ENCODE measurements at places on chromosomes 2 and 18.

DNA sequence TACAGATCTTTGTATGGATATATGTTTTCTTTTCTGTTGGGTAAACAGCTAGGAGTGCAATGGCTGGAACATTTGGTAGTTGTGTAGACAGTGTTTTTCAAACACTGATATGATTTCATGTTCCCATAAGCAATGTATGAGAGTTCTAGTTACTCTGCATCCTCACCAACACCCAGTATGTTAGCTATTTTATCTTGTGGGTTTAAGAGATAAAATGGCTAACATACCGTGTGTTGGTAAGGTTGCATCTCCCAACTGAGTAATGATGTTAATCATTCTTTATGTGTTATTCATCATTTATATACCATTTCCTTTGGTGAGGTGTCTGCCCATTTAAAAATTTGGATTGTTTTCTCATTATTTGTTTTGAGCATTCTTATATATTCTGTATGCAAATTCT, 65.7 kb downstream of the LYPD6B start:
- no peak for DNase-seq

GRCh38 chr18:46069524-46069923, 2.5 kb downstream of the PSTPIP2 start:
- no peak for DNase-seq

DNA sequence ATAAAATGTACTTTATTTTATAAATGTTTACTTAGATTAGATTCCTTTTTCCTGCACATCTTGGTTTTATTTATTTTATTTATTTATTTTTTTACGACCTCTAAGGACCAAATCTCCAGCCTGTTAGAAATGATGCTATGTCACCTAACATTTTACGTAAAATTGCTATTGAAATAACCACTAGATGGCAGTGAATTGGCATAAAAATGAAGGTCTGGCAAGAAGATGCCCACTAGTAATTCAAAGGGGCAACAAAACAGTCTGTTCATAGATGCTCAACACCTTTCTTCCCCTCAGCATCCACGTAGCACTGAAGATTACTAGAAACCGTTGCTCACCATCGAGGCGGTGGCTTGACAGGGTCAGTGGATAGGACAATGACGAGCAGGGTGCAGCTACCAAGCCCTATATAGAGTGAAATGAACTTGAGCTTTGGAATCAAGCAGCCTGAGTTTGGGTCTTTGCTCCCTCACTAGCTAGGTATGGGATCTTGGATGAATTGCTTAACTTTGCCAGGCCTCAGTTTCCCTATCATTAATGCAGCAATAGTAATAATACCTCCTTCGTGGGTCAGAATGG, 128.7 kb upstream of the L3MBTL4 start:
- no peak for DNase-seq

GRCh38 chr2:145851730-145852129, 1331.8 kb upstream of the ZEB2 start:
- DNase-seq, result no peak

- DNase-seq, result no peak
These were observed 62.6 kb downstream of the MARCO start for GRCh38 chr2:119004602-119005001.

DNA sequence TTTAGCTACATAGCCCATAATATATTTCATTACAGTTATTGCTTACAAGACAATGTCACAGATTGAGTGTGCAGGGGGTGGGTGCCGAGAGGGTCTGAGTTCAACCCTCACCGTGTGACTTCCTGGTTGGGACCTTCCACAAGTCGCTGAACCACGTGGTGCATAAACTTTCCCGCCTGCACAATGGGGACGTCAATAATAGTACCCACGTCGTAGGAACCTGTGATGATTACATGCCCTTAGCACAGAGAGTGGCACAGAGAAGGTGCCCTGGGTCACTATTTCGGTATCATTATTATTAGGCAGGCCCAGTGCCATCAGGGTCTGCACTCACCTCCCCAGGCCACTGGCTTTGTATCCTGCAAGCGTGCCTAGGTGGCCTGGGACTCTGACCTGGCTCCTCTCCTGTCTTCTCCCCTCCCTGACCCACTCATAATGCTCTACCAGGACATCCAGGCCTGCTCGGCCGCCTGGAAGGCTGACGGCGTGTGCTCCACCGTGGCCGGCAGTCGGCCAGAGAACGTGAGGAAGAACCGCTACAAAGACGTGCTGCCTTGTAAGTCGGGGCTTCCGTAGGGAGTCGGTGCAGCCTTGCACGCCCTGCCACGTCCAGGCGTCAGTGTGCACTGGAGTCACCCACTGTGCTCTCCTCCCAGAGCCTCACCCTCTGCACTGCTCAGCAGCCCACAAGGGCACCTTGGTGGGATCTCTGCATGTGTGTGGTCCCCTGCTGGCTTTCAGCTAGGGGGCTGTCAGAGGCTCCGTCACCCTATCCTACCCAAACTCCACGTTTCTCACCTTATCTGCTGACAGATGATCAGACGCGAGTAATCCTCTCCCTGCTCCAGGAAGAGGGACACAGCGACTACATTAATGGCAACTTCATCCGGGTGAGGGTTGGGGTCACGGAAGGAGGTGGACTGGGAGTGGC, 2.8 kb downstream of the PTPN18 start:
- no peak for DNase-seq

DNA sequence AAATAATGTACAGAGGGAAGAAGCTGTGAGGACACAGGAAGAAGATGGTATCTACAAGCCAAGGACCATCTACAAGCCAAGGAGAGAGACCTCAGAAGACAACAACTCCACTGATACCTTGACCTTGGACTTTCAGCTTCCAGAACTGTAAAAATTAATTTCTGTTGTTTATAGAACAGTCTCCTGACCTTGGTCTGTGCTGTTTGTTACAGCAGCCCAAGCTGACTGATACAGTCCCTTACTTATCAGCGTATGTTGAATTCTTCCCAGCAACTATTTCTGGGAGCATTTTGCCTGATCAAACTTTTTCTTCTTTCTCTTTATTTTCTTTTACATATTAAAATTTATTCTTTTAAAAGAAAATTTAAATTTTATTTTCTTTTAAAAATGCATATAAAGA, 47.8 kb upstream of the IGFBP2 start:
- DNase-seq, result no peak

DNA sequence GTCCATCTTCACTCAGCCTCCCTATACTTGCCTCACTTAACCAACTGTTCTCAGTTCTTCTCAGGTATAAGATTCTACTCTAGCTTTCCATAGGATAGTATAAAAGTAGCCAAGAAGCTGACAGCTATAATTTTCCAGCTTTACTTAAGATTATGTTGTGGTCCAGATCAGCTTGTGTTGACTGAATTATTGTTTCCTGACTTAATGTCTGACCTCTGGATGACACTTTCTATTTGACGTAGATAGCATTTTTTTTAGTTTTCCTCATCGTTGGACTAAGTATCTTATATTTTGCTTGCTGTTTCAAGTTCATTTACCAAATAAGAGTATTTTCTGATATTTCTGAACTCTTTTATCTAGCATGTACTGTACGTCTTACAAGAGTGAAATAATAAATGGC, 1272.5 kb upstream of the CDH2 start:
- no peak for DNase-seq

DNA sequence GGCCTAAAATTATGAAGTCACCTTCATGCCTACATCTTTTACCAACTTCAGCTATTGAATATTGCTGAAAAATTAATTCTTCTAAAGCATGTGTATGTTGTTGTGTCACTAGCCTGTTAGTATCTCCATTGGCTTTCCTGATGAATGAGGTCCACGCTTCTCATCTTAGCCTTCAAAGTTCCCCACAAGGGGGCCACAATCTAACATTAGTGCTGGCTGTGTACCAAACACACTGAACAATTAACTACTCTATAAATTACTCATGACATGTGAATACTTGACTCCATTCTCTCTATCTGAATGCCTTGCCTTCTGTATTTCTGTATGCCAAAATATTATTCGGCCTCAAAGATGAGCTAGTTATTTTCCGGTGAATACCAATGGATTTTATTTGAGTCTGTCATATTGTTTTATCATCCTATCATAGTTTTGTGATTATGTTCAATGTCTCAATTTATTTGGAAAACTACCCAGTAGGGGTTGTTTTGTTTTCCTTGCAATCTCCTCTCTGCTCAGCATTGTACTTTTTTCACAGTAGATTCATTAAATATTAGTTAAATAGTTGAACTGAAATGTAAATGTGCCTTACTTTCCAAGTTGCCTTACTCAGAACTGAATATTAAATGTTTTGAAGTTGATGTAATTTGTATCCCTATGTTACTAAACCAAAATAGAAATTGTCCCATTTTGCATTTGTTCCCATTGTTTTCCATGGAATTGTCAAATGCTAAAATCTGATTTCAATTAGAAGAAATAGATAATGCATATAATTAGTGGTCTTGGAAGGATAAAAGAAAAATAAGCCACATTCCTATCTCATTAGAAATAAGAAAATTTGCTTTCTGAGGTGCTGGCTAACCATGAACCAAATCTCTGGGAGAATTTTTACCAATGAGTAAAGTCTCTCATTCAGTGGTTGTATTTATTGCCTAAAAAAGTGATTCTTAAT, 208.4 kb upstream of the COL3A1 start:
- DNase-seq, result no peak

DNA sequence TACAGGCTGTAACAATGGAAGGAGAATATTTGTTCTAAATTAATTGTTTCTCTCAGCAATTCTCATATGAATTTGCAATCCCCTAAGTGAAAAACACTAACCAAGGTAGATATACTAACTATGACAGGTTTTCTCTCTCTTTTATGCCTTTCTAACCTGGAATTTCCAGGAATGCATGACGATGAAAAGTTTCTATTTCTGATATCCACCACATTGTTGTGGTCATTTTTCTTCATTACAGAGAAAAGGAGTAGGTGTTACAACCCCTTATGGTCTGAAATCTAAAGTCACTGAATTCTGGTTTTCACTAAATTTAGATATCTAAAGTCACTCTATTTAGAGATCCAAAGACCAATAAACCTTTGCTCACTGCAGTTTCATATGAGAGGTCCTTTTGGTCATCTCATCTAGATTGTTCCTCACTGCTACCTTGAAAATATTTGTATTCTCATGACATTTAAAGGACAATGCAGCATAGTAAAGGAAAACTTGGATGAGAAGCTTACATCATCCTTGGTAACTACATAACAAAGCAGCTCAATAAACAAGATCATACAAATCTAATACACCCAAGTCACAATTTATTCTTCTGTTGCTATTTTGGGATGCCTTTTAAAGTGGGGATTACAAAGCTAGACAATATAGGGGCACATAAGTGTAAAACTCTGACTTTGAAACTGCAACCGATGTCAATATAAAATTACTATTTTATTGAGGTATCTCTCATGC, 85.8 kb downstream of the TCF4 start:
- DNase-seq, result no peak

DNA sequence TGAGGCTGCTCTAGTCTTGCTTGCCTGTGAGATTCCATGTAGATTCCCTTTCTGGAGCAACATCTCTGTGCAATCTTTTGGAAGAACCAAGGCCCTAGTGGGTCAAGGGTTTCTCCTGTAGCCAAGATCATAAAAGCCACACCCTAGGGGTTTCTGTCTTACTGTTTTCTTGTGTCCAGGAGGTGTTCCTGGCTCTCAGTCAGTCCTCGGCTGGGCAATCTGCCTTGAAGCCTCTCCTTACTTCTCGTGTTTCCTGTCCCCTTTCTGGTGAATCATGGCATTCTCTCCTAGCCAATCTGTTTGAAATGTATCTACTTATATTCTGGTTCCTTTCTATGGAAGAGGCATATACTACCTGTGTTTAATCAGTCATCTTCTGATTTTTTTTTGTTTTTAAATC, 484.8 kb upstream of the UBE2E3 start:
- DNase-seq, result no peak

DNA sequence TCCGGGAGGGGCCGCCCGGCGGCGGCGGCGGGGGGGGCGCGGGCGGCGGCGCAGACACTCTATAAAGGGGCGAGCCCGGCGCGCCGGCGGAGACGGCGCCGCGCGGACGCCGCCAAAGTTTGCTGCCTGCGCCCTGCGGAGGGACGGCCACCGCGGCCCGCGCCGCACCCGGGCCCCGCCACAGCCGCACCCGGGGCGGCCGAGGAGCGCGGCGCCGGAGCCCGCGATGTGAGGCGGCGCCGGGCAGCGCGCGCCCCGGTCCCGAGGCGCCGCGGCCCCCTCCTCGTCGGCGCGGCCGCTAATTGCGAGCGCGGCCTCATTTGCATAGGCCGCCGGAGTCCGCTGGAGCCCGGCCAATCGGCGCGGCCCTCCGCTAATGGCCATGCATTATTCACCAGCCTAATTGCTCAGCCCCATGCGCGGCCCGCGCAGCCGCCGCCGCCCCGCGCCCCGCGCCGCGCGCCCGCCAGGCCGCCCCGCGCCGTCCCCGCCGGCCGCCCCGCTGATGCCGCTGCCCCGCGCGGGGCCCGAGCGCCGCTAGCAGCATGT, at the start of gene SALL3:
Gene SALL3, plus strand, starts transcription at position 89 of the 549 bp plus-strand sequence. Its CDS starts 457 bp downstream, at position 546.
- DNase-seq, result no peak

- DNase-seq, result no peak
These were observed 1.5 kb upstream of the ZNF397 start for GRCh38 chr18:35239314-35239713.

DNA sequence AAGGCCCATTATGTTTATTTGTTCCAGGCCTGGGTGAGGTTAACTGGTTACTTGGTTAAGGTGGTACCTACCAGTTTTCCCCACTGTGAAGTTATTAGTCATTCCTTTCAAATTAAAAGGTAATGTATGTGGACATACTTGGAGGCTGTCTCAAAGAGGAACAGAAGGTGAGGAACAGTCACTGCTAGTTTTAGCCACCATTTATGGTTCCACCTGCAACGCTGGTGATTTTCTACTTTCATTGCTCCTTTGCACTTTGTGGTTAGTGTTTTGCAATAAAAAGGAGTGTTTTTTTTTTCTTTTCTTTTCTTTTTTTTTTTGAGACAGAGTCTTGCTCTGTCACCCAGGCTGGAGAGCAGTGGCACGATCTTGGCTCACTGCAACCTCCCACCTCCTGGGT, 6.1 kb upstream of the ST6GAL2 start:
- DNase-seq, result no peak

DNA sequence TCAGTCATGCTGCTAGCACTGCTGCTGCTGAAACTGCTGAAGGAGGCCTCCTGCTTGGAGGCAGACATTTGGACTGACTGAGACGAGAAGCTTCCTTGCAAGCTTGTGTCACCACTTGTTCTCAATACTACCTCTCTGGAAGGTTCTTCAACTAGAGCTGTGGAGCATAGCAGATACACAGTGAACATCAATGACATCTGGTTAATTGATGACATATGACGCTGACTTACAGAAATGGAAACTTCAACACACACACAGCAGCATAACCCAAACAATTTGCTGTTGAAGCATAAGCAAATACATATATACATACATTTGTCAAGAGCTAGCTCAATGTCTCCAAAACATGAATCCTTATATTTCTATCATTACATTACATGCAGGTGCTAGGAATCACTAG, 47.3 kb downstream of the PLEKHA3 start:
- DNase-seq, result no peak
